Stimulated activated CD8-positive, alpha-beta memory T cell treated with anti-CD3 and anti-CD28 coated beads, Interleukin-15, amount 100 ng/mL, for 48 hours (primary cell): ENCODE measurements at places on chromosomes 2 and 18.
A peak's percentile ranks its signal among the peaks of the same experiment; 100 is the strongest.

DNA sequence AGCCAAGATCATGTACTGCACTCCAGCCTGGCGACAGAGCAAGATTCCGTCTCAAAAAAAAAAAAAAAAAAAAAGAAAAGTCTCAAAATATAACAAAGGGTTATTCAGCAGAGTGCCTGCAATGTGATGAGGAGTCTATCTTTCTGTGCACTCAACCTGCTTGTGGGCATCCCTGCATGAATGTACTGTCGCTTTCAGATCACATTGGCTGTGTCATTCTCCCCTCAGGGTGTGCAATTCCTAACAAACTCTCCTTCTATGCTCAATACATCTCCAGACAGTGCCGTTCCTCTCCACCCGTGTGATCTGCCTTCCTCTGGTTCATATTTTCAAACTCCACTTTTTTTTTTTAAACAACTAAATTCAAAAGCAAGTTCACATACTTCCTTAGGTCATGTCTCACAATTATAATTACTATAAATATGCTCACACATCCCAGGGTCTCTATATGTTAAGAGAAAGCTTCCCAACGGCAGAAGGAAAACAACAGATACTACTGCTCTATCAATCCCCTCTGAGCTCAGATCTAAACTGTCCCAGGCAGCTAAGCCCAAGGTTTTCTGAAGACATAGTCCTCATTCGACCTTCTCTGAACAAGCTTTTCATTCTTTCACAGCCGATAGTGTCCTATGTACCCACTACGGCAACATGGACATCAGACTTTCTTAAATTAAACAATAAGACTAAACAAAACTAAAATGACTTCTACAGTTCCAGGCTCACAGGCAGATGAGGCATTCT lies 35.2 kb downstream of the PTMA start:
- DNase-seq = no peak

DNA sequence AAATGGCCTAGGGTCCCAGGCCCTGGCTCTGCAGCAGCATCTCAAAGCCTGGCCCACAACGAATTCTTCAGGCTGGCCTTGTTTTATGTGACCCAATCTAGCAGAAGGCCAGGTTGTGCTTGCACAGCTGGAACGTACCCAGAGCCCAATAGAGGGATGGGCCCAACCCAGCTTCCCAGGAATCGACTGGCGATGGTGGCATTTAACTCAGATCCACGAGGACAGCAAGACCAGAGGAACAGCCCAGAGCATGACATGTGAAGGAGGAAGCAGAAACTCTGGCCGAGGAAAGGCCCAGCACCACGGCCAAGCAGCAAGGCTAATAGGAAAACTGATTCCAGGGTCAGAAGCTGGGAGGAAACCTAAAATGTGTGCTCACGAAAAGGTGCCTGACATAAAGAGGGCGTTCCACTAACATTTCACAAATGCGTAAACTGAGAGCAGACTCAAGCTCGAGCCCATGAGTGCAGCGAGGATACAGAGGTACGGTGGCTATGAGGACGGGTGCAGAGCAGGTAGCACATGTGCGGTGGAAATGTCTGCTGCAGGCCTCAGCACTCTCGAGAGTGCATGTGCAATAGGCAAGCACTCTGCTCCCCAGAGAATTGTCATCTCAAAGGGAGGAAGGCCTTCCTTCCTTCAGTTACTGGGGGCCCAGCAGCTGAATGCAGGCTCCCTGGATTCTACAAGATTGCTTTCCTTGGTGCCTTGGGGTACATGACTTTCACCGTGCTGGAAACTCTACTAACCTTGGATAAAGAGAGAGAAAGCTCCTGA lies 156.9 kb upstream of the GLI2 start:
- DNase-seq = no peak

GRCh38 chr2:203887677-203888076 lies 20.1 kb downstream of the CTLA4 start:
- no peak for DNase-seq

DNA sequence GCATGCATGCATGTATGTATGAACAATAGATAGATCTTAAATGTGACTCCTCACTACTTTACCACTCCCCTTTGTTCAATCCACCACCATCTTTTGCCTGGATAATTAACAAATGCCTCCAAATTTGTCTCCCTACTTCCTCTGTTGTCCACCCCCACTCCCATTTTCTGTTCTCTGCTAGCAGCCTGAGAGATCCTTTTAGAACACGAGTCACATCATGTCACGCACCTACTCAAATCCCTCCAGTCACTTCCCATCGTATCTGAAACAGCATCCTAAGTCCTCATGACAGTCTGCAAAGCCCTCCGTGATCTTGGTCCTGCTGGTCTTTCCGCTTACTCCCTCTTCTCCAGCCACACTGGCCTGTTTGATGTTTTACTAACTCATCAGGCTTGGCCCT lies 527.3 kb downstream of the EPHA4 start:
- no peak for DNase-seq

DNA sequence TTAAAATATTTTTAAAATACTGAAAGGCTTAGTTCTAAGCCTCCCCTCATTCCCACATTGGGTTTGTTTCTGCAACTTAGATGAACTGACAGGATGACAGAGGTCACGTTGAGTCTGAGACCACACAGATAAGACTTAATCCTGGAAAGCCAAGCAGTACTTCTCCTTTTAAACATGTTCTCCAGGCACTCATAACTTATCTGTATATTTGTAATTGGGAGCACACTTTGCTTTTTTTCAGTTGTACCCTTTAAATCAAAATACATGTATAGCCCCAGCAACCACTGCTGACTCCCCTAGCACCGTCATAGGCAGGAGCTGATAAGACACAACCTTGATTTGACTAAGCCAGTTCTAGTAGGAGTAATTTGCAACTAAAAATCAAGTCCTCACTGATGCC lies 394.8 kb downstream of the PID1 start:
- no peak for DNase-seq

- no peak for DNase-seq
Measured at GRCh38 chr18:12329125-12329698, 21.2 kb downstream of the TUBB6 start.

DNA sequence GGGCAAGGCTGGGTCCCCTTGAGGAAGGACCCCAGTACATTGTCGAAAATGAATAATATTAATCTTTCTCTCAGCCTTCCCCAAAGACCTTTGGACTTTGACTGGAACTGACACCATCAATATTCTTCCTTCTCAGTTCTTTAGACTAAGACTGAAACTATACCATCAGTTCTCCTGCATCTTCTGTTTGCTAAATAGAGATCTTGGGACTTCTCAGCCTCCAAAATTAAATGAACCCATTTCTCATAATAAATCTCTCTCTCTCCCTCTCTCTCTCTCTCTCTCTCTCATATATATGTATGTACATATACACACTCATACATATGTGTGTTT lies 39.7 kb upstream of the VRK2 start:
- no peak for DNase-seq

DNA sequence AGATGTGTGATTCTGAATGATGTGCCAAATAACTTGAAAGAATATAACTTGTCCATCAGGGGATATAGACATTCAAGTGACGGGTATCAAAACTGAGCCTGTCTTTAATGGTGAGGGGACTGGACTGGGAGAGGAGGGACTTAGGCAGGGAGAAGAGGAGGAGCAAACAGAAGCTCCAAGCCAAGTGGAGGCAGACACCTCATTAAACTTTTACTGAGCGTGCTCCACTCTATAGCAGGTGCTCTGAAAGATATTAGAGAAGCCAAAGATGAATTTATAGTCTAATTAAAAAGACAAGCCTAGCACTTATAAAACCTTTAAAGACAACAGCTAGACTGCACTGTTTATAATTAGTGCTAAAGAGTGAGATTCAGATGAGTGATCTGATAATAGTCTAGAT lies 47.7 kb upstream of the SMAD2 start:
- no peak for DNase-seq

DNA sequence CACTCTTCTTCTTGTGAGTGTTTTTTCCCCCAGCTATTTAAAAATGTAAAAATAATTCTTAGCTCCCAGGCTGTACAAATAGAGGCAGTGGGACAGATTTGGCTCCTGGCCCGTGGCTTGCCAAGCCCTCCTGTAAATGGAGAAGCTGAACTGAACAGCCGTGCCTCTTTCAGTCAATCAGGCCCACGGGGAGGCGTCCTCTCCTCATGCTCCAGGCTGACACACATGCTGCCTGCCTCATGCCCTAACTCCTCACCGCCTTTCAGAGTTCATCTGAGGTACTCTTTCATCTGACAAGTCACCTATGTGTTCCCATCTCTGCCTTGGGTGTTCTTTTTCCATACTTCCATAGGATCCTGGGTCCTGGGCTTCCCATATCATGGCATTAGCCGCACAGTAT lies 58.9 kb downstream of the BMP10 start:
- no peak for DNase-seq

DNA sequence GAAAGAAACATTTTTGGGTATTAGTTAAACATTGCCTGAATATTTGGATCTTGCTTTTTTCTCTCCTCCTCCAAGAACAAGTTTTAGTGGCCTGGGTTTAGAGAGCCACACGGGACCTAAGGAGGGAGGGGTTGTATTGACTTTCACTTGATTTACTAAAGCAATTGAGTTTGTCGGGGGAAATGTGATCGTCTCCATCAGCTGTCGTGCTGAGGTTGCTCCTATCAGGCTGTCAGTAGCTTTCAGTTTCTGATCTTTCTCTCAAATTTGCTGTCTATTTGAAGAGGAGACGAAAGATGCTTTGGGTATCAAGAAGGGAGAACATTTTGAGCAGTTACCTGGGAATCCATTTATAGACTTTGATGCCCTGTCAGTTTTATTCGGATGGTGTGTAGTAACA lies 106.0 kb downstream of the SETBP1 start:
- no peak for DNase-seq

GRCh38 chr18:72675394-72675793 lies 131.3 kb upstream of the CBLN2 start:
- DNase-seq = no peak

GRCh38 chr2:74497777-74498499 lies 1.5 kb downstream of the LBX2 start:
- no peak for DNase-seq

GRCh38 chr18:42442656-42443055 lies 487.6 kb downstream of the PIK3C3 start:
- DNase-seq = no peak

GRCh38 chr18:13796515-13796914 lies 27.4 kb upstream of the MC5R start:
- no peak for DNase-seq

DNA sequence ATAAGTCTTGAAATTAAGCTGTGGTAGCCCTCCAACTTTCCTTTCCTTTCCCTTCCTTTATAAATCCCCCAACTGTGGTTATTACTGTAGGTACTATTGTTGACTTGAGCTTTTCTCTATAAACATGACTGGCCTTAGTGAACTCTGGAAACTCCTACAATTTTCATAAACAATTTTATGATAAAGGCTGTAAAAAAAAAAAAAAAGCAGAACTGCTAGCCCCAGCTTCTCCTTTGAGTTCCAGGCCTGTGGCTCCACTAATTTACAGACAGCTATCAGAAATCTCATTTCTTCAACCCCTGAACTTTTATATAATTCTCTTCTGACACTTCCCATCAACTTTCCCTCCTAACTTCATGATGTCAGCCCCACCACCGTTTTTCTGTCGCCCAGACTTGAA lies 174.3 kb downstream of the IKZF2 start:
- no peak for DNase-seq

GRCh38 chr2:40511661-40512213 lies 59.8 kb upstream of the SLC8A1 start:
- DNase-seq = no peak

GRCh38 chr18:47163241-47163640 lies 12.9 kb downstream of the IER3IP1 start:
- no peak for DNase-seq

GRCh38 chr2:197309691-197310231 lies 819 bp downstream of the ANKRD44 start:
- no peak for DNase-seq

GRCh38 chr2:46188041-46188716 lies 109.0 kb upstream of the EPAS1 start:
- DNase-seq = no peak

DNA sequence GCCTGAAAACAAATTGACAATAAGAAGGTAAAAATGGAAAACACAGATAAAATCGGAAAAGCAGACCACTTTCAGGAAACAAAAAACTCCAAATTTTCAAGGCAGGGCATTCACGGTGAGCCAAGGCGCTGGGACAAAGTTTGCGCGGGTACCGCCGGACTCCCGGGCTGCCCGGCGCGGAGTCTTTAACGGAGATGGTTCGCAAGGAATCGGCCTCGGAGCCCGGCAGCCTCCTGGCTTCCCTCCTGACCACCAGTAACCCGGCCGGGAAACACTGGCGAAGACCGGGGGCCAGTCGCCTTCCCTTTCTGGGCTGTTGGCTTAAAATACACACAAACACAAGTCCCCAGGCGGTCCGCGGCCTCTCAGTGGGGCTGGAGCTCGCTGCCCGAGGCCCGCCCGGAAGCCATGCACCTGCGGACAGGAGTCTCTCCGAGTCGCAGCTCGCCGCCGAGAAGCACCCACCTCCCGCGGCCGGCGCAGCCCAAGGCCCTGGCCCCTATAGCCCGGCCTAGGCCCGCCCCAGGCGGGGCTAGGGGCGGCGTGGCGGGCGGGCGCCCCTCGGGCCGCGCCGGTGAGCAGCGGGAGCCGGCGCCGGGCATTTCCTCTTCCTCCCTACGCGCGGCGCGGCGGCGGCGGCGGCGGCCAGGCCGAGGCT lies 622 bp upstream of the KCMF1 start:
- peak; percentile 42 for DNase-seq

DNA sequence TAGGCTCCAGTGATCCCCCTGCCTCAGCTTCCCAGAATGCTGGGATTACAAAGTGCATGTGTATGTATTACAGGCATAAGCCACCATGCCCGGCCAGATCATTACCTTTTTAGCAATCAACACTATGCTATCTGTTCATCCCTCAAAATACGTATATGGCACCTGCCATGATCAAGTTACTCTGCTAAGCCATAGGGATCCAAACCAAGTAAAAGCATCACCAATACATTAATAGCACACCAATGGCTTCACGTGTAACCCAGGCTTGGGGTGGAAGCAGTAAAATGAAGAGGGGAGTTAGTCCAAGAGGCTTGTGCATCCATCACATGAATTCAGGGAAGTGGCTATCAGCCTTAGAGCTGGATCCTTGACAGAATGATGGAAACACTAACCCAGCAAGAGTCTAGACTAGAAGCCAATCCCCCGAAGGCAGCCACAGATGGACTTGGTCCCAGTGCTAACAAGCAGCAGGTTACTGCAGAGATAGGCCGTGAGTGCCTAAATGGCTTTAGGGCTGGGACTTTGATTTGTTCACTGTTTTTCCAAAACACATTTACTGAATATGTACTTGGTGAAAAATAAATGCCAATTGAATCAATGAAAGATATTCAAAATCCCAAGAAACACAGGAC lies 11.3 kb downstream of the HDLBP start:
- DNase-seq = no peak

GRCh38 chr18:35910327-35910726 lies 62.2 kb upstream of the RMP24 start:
- no peak for DNase-seq
